ENCODE measurements at places on chromosomes 6 and 20.

DNA sequence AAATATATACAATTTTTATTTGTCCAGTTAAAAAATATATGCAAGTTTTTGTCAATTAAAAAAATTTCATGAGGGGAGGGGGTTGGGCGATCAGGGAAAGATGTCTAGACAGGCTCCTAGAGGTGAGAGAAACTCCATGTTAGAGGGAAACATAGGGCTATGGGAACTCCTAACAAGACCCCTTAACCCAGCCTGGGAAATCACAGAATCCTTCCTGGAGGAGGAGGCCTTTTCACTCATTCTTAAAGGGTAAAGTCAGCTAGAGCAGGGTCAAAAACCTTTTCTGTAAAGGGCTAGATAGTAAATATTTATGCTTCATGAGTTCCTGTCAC is 75.9 kb upstream of the PTPN1 start:
- DNase-seq: no peak

DNA sequence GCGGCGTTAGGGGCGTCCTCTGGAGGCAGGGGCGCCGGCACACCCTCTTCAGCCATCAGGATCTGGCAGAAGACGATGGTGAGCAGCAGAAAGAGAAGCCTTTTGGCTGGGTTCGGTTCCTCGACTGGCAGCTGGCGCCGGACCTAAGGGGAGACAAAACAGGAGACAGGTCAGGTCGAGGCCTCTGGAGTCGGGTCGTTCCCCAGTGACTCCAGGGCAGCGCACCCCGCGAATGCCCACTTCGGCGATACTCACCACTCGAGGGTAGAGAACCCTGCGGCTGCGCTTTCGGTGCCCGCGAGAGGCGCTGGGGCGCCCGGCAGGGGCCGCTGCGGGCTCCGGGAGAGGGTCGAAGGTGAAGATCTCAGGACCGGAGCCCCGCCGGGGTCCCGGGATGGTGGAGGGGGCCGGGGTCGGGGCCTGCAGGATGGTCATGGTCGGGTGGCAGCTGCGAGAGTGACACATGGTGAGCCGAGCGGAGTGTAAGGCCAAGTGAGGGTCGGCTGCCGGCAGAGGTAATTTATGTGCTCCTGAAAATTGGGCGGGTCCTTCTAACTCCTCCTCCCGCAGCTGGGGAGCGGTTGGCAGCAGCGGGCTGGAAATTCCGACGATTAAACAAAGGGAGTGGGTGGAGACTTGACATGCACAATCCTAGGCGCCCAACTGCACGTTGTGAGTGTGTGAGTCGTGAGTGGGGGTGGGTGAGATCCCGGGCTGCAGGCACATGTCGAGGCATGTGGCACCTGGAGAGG is at the start of gene IER3:
Gene IER3 (minus strand): TSS at position 494 of the 752 bp plus-strand sequence. CDS start 29 bp downstream, at position 465.
- peak; percentile 84 for DNase-seq

- DNase-seq: no peak
These were observed 16.3 kb upstream of the OR2B6 start for GRCh38 chr6:27940766-27941165.

DNA sequence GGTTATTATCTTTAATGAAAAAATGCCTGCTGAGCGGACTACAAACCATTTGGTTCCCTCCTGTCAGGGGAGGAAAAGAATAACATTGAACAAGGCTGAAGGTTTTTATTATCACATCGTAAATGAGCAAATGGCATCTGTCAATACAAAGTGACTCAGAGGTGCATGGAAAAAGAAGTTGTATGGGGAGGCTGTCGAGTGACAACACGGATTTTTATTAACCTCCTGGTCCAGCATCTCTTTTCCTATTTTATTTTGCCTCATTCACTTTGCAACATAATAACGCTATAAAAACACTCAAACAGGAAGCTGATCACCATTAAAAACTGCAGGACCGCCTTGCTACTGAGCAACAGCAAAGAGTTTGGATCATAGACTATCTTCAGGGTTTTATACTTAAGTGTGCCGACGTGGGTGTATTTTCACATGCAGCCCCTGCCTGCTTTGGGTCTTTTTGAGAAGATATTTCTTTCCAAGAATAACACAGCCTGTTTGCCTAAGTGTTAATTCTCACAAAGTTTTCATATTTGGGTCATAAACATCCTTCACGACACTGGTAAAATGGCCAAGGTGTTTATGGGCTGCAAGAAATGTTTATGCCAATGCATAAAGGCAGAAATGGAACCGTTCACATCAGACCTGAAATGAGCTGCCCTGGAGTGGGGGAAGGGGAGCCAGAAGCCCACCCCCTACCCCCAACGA is 132.1 kb upstream of the SALL4 start:
- DNase-seq: no peak

- no peak for DNase-seq
These were observed 419.1 kb downstream of the CDC5L start for GRCh38 chr6:44806656-44807055.

DNA sequence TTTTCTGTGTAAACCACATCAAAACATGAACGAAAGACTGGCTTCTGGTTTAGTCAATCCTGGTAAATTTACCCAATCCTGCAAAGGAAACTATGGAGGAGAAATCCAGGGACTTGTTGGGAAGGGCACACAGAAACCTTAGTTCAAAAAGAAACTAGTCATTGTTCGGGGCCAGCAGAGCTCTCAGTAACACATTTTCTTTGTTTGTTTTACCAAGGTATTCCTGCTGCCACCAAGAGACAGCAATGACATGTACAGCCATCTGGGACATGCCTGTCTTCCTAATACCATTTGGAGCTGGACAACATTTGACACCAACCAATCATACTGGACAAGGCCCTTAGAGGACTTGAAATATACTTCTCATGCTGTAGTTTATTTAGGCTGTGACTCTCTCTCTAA is 8.3 kb downstream of the OARD1 start:
- DNase-seq: no peak

DNA sequence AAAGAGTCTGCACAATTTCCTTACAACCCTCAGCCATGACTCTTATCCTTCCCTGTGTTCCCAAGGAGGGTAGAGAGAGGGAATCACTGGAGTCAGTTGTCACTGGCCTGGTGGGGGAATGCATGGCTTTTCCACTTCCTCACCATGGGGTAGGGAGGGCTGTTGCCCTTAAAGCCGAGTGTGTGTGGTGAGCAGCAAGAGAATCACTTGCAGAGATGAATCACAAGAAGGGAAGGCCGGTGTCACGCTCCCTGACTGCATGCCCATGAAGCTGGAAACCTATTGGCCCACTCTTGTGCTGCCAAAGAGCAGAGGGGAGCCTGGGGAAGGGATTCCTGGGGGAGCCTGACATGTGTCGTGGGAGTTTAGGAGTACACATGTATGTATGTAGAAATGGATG is 18.1 kb upstream of the BMP6 start:
- no peak for DNase-seq

GRCh38 chr6:3869632-3870527 is 20.7 kb downstream of the FAM50B start:
- no peak for DNase-seq
